ENCODE measurements at places on chromosomes 13 and 19. TPM values are rescaled to one million over a fixed set of nuclear protein-coding genes. Genes with fewer than 3 reads are reported as not detected.

Gene ZNF700
- not detected for total RNA-seq

Gene ATP4B
- not detected for total RNA-seq

Gene PLEKHG2
- total RNA-seq, result 101 TPM

Gene NDUFA11
- 286 TPM for total RNA-seq

Gene FCHO1
- total RNA-seq, result 1.7 TPM

Gene C19orf67
- not detected for total RNA-seq

Gene CERS1
- 6.8 TPM for total RNA-seq

Gene ANKLE1
- total RNA-seq, result 1.0 TPM

Gene SAFB2
- 50.6 TPM for total RNA-seq

Gene APOE
- 663 TPM for total RNA-seq

Gene RNASEH2B
- total RNA-seq, result 23.6 TPM

Gene TTC9B
- total RNA-seq, result not detected

All from astrocyte (in vitro differentiated cells and primary cell).